Stimulated activated CD8-positive, alpha-beta memory T cell treated with anti-CD3 and anti-CD28 coated beads, Interleukin-7, amount 100 ng/mL, for 1 hour (primary cell): ENCODE measurements at places on chromosomes 5 and 9.

DNA sequence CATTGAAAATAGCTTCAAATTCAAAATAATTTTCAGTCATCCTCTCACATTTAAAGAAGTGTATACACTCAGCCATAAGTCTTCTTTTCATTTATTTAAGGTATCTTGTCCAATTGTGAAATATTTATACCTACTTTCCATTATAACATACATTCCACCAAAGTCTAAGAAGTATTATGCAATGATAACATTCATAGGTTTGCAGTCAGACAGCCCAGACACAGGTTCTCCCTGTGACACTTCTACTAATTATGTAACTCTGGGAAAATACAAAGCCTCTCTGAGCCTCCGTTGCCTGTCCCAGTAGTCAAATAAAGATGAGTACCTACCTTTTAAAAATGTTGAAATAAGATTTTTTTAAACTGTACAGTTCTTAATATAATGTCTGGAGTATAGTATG, 320.9 kb upstream of the RPS23 start:
- DNase-seq, result no peak

DNA sequence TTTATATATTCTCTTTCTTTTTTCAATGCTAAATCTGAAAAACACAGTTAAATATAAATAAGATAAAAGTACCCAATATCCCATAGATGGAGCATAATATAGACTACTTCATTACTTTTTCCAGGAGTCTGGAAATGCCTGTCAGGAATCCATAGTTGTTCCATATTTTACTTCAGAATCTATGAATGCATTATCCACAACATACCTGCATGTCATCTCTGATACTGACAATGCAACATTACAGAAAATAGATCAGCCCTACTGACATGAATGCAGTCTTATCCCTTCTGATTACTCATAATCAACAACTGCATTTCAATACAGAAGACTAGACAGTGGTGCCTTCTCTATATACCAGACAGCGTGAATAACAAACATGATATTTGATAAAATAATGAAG, 517.6 kb downstream of the PTPRD start:
- DNase-seq, result no peak

GRCh38 chr9:106557996-106558667, 304.8 kb upstream of the ZNF462 start:
- no peak for DNase-seq

DNA sequence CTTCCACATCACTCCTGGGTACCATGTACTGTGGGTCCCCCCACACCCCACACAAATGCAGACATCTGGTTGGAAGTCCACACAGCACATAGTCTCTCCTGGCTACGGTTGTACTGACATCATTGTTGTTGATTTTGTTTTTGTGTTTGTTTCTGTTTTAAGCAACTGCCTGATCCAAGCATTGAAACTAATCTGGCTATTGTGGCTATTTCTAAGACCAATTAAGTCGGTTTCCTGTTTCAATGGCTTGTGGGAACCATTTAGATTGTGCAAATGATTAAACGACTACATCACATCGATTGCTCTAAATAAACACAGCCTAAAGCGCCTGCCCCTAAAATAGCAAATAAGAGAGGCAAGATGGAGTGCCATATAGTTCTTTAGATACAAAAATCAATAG, 226.8 kb upstream of the IRX4 start:
- DNase-seq, result no peak

- no peak for DNase-seq
Observed at GRCh38 chr9:4197548-4197947, 102.3 kb downstream of the GLIS3 start.

DNA sequence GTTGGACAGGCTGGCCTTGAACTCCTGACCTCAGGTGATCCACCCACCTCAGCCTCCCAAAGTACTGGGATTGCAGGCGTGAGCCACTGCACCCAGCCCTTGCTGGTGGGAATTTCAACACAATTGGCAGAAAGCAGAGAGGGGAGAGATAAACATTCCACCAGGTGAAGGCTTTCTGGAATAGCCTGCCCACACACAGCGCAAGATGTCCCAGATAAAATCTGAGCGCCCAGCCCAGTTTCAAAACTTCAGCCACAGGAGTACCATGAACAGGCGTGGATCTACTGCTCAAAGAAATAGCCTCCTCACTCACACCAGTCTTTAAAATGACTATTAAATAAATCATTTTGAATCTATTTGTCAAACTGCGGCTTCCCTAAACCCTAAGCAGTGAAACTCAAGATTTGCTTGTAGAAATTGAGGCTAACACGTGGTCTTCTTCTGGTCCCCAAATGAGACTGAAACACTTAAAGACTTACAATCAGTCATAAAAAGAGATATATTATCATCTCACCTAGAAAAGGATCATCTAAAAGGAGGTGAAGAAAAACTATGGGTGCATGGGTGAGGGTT, 34.7 kb downstream of the CAPSL start:
- no peak for DNase-seq

- no peak for DNase-seq
Observed at GRCh38 chr9:109535365-109535764, 37.3 kb upstream of the PTPN3 start.

DNA sequence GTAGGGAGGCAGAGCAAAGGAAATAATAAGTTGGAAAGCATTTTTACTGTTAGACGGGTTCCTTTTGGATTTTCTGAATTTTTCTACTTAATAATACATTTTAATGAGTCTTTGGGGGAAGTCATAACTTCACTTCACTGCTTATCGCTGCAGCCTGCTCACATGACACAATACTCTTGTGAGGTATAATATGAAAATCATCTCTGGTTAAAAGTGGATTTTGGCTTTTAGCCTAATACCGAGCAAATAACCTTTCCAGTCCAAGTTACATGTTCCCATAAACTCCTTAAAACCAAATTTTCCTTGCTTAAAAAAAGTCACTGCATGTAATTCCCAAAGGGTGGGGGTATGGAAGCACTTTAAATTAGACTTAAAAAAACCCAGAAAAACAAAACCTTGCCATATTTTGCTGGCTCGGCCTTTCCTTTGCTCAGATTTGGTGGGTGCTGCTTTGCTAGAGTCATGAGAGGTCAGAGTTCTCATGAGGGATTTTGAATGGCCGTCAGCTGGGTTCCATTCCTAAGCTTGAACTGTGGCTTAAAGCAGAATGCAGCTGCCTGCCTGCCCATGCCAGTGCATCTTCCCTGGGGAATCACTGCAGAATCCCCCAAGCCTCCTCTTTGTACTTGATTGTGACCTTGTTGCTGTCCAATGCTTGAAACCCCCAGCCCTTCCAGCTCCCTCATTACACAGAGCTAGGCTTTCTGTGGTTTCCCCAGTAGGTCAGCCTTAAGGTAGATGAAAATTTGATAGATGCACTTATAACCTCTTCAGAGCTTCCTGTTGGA, 331.8 kb downstream of the KDM4C start:
- no peak for DNase-seq

GRCh38 chr5:73764996-73765395, 139.0 kb downstream of the ARHGEF28 start:
- DNase-seq, result no peak
